ENCODE measurements at places on chromosomes 11 and 22. TPM values are rescaled to one million over a fixed set of nuclear protein-coding genes. Genes with fewer than 3 reads are reported as not detected.

The SLN gene
- total RNA-seq: 0.92 TPM

DNA sequence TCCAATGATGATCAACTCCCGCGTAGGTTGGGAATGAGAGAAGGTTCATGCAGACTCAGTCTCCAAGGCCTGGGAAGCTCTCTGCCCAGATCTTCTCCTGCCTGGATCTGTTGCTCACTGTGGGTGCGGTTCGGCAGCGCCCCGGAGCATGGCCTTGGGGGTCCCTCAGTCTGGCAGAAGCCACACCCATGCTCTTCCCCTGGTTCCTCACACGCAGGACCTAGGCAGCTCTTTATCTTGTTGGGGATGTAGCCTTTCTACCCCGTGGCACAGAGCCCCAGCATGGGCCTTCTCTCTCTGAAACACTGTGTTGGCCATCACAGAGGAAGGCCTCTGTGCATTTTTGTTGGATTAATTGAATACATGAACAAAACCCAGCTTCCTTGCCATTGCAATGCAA, 1461.6 kb downstream of the BRD1 start:
- H3K4me1 ChIP-seq: peaks cover 15% of the 10 kb centered on the region
- no peaks in the 10 kb centered on the region for H3K27me3 ChIP-seq
- no peak for DNase-seq
- no peak overlapping the region for H3K27ac ChIP-seq

GRCh38 chr11:108117746-108118371, 3.5 kb upstream of the ACAT1 start:
- no peaks in the 10 kb centered on the region for H3K36me3 ChIP-seq
- no peak overlapping the region for H3K4me3 ChIP-seq
- H3K4me1 ChIP-seq: peaks cover 32% of the 10 kb centered on the region
- H3K27ac ChIP-seq: no peak overlapping the region

The POU2AF2 gene
- total RNA-seq: not detected

DNA sequence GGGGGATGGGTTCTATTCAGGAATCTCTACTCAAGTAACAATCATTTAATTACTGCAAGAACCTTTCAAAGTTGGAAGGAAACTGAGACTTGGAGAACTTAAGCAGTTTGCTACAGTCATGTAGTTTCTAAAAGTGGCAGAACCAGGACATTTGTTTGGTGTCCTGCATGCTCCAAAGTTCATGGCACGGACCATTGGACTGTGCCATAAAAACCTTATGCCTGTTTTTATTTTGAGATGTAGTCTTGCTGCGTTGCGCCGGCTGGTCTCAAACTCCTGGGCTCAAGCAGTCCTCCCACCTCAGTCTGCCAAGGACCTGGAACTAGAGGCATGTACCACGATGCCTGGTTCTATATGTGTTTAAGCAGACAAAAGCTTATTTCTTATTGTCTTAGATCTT, 18.6 kb upstream of the AIFM3 start:
- DNase-seq: no peak
- no peak overlapping the region for H3K27ac ChIP-seq
- H3K27me3 ChIP-seq: no peaks in the 10 kb centered on the region
- H3K4me3 ChIP-seq: no peak overlapping the region

The HOATZ gene
- total RNA-seq: 15.0 TPM

GRCh38 chr11:94853836-94854235, 85.7 kb downstream of the AMOTL1 start:
- H3K27me3 ChIP-seq: no peaks in the 10 kb centered on the region
- H3K36me3 ChIP-seq: peaks cover 86% of the 10 kb centered on the region
- no peak overlapping the region for H3K27ac ChIP-seq
- no peak overlapping the region for H3K4me3 ChIP-seq
- H3K4me1 ChIP-seq: peaks cover 18% of the 10 kb centered on the region
- no peak for DNase-seq

DNA sequence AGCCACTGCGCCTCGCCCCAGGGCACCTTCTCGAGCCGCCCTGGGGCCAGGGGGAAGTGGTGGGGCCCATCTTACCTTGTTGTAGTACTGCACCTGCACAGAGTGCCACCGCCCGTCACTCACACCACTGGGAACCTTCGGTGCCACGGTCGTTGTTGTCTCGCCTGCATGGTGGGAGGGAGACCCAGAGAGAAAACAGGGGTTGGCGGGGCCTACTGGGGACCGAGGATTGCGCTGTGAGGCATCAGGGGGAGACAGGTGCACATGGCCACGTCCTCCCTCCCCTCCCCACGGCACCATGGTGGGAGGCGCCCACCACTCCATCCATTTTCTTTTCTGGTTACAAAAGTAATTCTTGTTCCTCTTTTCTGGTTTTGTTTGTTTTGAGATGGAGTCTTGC, 97.8 kb downstream of the TRMU start:
- H3K4me3 ChIP-seq: no peak overlapping the region
- peaks cover 14% of the 10 kb centered on the region for H3K36me3 ChIP-seq
- H3K27me3 ChIP-seq: no peaks in the 10 kb centered on the region
- DNase-seq: no peak
- H3K27ac ChIP-seq: no peak overlapping the region
- peaks cover 18% of the 10 kb centered on the region for H3K4me1 ChIP-seq

DNA sequence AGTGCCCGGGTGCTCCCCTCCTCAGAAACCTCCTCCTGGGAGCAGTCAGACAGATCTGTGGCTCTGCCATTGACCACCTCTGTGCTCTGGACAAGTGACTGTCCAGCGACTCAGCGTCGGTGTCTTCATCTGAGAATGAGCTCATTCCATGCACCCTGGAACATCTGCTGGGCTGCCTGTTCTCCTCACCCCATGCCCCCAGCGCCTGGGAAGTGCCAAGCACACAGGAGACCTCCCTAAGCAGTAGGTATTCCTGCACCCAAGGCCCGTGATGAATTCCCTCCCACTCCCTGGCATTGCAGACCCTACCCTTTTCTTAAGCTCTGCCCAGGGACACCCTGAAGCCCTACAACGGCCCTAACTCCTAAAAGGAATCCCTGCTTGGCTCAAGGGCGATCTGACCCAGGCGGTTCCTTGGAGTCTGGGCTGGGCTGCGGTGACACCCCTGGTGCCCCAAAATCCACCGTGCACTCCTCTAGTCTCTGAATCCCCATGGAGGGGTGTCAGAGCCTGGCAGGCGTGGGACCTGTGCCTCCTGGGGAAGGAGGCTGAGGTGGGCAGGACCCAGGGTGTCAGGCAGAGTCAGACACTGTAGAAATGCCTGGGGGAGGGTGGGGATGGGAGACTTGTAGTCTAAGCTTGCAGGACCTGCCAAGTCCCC, 92.0 kb downstream of the CEP164 start:
- H3K36me3 ChIP-seq: no peaks in the 10 kb centered on the region
- no peak for DNase-seq
- H3K4me3 ChIP-seq: no peak overlapping the region
- H3K27ac ChIP-seq: no peak overlapping the region
- no peaks in the 10 kb centered on the region for H3K4me1 ChIP-seq
- H3K27me3 ChIP-seq: peaks cover 8% of the 10 kb centered on the region

The TCN1 gene
- 1.7 TPM for total RNA-seq

The MMP20 gene
- total RNA-seq: not detected

GRCh38 chr11:83459798-83460197, 173.6 kb upstream of the CCDC90B start:
- no peak for DNase-seq
- H3K36me3 ChIP-seq: no peaks in the 10 kb centered on the region
- no peak overlapping the region for H3K4me3 ChIP-seq
- H3K27me3 ChIP-seq: no peaks in the 10 kb centered on the region
- no peaks in the 10 kb centered on the region for H3K4me1 ChIP-seq

- peak within 1 kb of the TSS; percentile 72 for H3K27ac ChIP-seq
- H3K4me1 ChIP-seq: peaks cover 16% of the 10 kb centered on the region
- peaks cover 11% of the 10 kb centered on the region for H3K36me3 ChIP-seq
Observed at GRCh38 chr22:24592851-24593558, at the start of gene LRRC75B. Gene LRRC75B (minus strand): TSS chr22:24593073. CDS start chr22:24593039, 34 bp downstream.

DNA sequence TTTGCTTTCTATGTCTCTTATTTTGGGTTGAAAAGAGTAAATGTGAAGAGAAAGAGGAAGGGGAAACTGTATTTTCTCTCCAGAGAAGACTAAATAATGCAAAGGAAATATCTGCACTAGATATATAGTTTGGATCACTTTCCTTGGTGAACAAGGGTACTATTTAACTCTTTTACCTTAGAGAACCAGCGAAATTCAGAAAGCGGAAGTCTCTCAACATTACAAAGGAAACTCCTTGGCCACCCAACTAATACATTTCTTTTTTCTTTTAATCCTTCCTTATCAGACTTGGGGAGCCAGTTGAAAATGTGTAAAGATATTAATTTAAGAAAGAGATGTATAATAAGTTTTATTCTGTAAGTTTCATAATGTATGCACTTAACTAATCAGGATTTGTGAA, 64.2 kb downstream of the SESN3 start:
- no peak overlapping the region for H3K4me3 ChIP-seq
- H3K27me3 ChIP-seq: no peaks in the 10 kb centered on the region
- H3K4me1 ChIP-seq: no peaks in the 10 kb centered on the region
- no peak for DNase-seq
- no peak overlapping the region for H3K27ac ChIP-seq

The OR2AG1 gene
- not detected for total RNA-seq

GRCh38 chr22:46088541-46089311, 61.6 kb upstream of the PPARA start:
- H3K4me1 ChIP-seq: peaks cover 100% of the 10 kb centered on the region
- H3K36me3 ChIP-seq: peaks cover 83% of the 10 kb centered on the region
- peak overlapping the region; percentile 37 for H3K4me3 ChIP-seq

GRCh38 chr11:111500481-111500880, 11.7 kb downstream of the BTG4 start:
- no peaks in the 10 kb centered on the region for H3K27me3 ChIP-seq
- no peak overlapping the region for H3K4me3 ChIP-seq
- no peak for DNase-seq

The PHOX2A gene
- not detected for total RNA-seq

The TRAF6 gene
- total RNA-seq: 13.7 TPM

The VPREB1 gene
- total RNA-seq: not detected

GRCh38 chr11:128235426-128235825, 351.9 kb downstream of the ETS1 start:
- H3K4me3 ChIP-seq: no peak overlapping the region
- H3K27me3 ChIP-seq: no peaks in the 10 kb centered on the region
- no peak for DNase-seq
- H3K27ac ChIP-seq: peak overlapping the region; percentile 13

The FGF3 gene
- total RNA-seq: not detected

DNA sequence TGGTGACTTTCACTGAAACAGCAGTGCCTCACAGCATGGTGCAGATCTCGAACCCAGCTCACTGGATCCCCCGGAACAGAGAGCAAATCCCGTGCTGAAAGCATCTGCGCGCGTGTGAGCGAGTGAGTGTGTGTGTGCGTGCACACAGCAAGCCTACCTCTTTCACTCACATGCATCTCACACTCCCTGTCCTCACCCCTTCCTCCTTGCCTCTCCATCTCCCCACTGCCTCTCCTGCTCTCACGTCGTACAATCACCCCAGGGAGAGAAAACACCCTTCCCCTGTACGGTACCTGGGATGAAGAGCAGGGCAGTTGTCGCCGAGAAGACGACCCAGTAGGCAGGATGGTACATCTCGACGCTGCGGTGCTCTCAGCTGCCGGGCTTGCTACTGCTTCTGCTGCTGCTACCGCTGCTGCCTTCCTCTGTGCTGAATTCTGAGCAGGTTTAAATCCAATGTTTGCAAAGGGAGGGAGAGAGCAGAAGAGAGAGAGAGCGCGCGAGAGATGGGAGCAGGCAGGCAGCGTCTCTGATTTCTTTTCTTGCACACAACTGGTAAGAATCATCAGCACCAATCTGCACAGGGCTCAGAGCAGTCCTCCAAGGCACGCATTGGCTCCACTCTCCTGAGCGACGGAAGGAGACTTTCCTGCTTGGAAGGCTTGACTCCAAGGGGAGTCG, at the start of gene OPCML:
Gene OPCML (minus strand): TSS at position 531 of the 681 bp plus-strand sequence.
- H3K4me3 ChIP-seq: no peak within 1 kb of the TSS
- H3K27ac ChIP-seq: no peak within 1 kb of the TSS
- peaks cover 58% of the 10 kb centered on the region for H3K27me3 ChIP-seq
- no peak for DNase-seq

- no peaks in the 10 kb centered on the region for H3K36me3 ChIP-seq
- no peak overlapping the region for H3K27ac ChIP-seq
- no peaks in the 10 kb centered on the region for H3K27me3 ChIP-seq
- peaks cover 15% of the 10 kb centered on the region for H3K4me1 ChIP-seq
- H3K4me3 ChIP-seq: no peak overlapping the region
- DNase-seq: peak; percentile 86
Observed at GRCh38 chr11:128859563-128860441, 7.3 kb downstream of the KCNJ1 start.

GRCh38 chr11:21505070-21505469, 687.8 kb upstream of the ANO5 start:
- no peaks in the 10 kb centered on the region for H3K27me3 ChIP-seq
- no peak overlapping the region for H3K27ac ChIP-seq
- no peaks in the 10 kb centered on the region for H3K4me1 ChIP-seq
- no peaks in the 10 kb centered on the region for H3K36me3 ChIP-seq
- DNase-seq: no peak

- H3K4me1 ChIP-seq: peaks cover 31% of the 10 kb centered on the region
- no peak overlapping the region for H3K27ac ChIP-seq
- peaks cover 100% of the 10 kb centered on the region for H3K27me3 ChIP-seq
- no peak overlapping the region for H3K4me3 ChIP-seq
- no peaks in the 10 kb centered on the region for H3K36me3 ChIP-seq
Observed at GRCh38 chr11:31820438-31820818, 9.3 kb upstream of the PAX6 start.

GRCh38 chr11:33747979-33748378, 11.8 kb upstream of the CD59 start:
- no peak overlapping the region for H3K4me3 ChIP-seq
- peaks cover 77% of the 10 kb centered on the region for H3K36me3 ChIP-seq
- no peak for DNase-seq
- H3K27ac ChIP-seq: no peak overlapping the region
- no peaks in the 10 kb centered on the region for H3K4me1 ChIP-seq

The AIP gene
- total RNA-seq: 85.2 TPM

- H3K36me3 ChIP-seq: no peaks in the 10 kb centered on the region
- H3K4me1 ChIP-seq: no peaks in the 10 kb centered on the region
- H3K4me3 ChIP-seq: no peak overlapping the region
- H3K27me3 ChIP-seq: no peaks in the 10 kb centered on the region
- no peak overlapping the region for H3K27ac ChIP-seq
Observed at GRCh38 chr11:44388828-44389657, 79.1 kb upstream of the ALX4 start.

GRCh38 chr11:75689863-75690609, 21.2 kb upstream of the MAP6 start:
- H3K36me3 ChIP-seq: no peaks in the 10 kb centered on the region
- no peaks in the 10 kb centered on the region for H3K4me1 ChIP-seq
- DNase-seq: no peak
- H3K4me3 ChIP-seq: no peak overlapping the region
- no peak overlapping the region for H3K27ac ChIP-seq

The OR56B4 gene
- total RNA-seq: not detected

GRCh38 chr11:69598147-69598546, 42.8 kb upstream of the CCND1 start:
- no peaks in the 10 kb centered on the region for H3K36me3 ChIP-seq
- no peaks in the 10 kb centered on the region for H3K27me3 ChIP-seq
- no peaks in the 10 kb centered on the region for H3K4me1 ChIP-seq
- no peak for DNase-seq
- H3K27ac ChIP-seq: no peak overlapping the region

DNA sequence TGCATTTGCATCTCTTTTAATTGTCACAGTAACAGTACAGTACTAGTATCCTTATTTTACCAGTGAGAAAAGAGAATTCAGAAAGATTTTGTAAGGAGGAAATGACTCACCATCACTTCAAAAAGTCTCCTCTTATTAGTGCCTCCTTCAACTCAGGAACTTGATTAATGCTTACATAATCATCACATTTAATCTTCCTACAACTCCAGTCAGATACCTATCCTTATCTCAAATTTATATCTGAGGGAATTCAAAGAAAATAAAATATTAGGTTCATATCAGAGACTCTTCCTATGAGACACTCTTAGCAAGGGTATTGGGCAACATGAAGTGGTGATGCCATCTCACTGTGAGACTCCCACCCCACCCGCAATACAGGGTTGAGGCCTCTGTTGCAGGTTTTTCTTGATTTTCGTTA, 26.1 kb upstream of the CTSC start:
- H3K27ac ChIP-seq: no peak overlapping the region
- DNase-seq: no peak
- H3K4me3 ChIP-seq: no peak overlapping the region
- H3K4me1 ChIP-seq: peaks cover 23% of the 10 kb centered on the region
- no peaks in the 10 kb centered on the region for H3K36me3 ChIP-seq

Data from lower lobe of right lung (tissue), 2 donors.